Hematopoietic multipotent progenitor cell treated with erythropoietin and hydrocortisone succinate and interleukin-3 and kit ligand, for 17 days (in vitro differentiated cells): ENCODE measurements at places on chromosomes 16 and 17.

DNA sequence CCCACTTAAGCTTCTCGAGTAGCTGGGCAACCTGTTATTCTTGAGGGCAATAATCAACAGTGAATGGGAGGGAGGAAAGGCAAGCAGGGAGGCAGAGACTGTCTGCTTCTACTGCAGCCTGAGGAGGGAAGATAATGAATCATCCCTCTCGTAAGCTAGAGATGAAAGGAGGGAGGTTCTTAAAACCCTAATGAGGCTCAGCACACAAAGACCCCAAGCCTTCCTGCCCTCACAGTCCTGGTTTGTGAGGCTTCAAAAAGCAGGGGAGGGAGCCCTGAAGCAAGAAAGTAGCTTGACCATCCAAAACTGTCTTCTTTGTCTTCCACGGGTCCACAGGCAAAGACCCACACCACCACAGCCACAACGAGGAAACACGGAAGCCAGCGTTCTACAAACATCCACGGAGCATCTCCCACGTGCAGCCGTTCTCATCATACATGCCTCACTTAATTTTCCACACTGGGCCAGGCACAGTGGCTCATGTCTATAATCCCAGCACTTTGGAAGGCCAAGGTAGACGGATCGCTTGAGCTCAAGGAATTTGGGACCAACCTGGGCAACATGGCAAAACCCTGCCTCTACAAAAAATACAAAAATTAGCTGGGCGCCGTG, 1.8 kb downstream of the PIK3R5 start:
- DNase-seq, result no peak

DNA sequence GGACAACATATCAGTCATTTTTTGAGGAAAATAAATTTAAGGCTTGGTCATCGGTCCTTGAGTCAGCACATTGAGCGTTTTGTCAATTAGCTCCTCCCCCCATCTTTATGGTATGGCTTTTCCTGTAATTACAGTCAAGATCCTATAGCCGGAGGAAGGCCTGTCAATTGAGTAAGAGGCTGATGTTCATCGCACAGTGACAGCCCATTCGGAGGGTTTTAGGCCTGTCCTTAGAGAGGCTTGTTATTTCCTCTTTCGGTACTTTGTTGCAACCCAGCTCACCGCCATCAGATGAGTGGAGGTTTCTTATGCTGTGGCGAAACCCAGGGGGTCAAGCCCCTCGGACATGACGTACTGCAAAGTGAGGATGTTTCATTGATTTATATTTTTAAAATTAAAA, 395.2 kb downstream of the WWOX start:
- DNase-seq, result no peak

DNA sequence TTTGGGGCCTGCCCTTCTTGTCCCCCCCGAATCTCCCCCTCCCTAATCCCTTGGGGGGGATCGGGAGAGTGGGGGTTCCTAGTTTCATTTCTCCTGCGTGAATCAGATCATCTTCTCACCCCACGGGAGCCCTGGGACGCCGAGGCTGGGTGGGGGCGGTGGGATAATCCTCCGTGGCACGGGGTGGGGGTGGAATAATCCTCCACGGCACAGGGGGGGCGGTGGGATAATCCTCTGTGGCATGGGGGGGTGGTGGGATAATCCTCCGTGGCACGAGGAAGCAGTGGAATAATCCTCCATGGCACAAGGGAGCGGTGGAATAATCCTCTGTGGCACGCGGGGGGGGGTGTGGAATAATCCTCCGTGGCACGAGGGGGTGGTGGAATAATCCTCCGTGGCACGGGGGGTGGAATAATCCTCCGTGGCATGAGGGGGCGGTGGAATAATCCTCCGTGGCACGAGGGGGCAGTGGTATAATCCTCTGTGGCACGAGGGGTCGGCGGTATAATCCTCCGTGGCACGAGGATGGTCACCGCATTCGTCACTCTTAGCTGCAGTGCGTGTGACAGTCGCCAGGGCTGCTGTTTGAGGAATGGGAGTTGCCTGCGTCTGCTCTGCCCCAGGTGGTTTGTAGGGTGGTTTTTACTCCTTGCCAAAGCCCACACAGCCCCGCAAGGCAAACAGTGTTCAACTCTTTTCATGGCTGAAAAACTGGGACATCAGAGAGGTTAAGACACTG, 156.9 kb downstream of the LAT start:
- no peak for DNase-seq

- DNase-seq, result no peak
These were observed 433.3 kb downstream of the CA10 start for GRCh38 chr17:51725185-51725584.

GRCh38 chr16:85357924-85358505, 245.7 kb upstream of the CIBAR2 start:
- no peak for DNase-seq

GRCh38 chr16:69482410-69482991, 58.1 kb downstream of the CYB5B start:
- DNase-seq, result no peak

GRCh38 chr16:54233615-54234014, 53.0 kb downstream of the IRX3 start:
- DNase-seq, result no peak

GRCh38 chr17:45270828-45271418, 9.0 kb upstream of the SPATA32 start:
- DNase-seq, result no peak

GRCh38 chr17:79789943-79790804, 6.7 kb downstream of the CBX8 start:
- DNase-seq, result no peak

DNA sequence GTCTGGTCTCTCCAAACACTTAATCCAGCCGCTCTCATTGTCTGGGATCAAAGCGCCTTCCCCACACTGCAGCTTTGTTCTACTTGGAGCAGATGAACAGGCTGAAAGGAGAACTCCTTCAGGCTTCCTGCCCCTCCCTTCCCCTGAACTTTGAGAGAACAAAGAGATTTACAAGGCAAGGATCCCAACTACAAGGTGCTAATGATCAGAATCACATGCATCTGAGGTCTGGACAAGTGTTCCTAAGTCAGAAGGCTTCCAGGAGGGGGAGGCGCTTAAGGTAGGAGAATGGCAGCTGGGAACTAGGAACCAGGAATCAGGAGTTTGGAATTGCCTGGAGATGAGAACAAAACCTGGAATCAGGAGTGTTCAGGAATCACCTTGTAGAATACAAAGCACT, 606.3 kb upstream of the CDH11 start:
- DNase-seq, result no peak

DNA sequence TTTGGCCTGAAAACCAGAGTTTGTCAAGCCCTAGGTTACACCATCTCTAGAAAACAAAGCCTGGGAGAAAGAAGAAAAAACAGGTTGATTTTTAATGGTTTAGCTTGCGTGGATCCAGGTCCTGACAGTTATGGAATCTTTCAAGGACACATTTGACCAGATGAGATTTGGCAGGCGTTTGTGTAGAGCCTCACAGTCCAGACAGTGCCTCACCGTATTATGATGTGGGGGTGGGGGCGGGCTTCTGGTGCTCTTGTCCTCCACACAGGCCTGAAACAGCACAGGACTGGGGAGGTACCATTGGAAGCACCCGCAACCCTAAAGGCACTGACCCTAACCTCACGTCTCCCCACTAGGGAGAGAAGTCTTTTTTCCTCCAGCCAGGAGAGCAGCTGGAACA, 19.6 kb downstream of the MVP start:
- no peak for DNase-seq

DNA sequence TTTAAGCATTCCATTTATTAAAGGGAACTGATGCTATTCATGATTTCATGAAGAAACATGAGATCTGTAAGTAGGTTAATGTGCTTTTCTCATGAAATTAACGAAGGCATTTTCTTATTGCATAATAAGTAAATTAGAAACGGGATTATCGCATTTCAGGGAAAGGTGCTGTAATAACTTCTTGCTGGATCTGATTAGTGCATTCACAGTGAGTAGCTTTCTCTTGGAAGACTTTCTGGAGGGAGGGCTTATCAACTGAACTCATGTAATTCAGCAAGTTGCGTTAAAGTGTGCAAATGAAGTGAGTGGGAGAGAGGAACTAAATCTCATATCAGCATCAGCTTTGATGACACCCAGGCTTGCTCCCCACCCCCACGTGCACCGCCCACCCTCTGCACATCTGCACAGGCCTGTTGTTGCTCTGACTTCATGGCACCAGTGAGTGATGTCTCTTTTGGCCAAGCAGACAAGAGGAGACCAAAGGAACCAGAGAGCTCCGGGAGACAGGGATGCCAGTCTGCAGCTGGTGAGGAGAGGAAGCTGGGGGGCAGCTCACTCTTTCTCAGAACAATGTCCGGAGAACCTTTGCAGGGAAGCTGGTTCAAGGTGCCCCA, 26.3 kb upstream of the GAS7 start:
- no peak for DNase-seq

- no peak for DNase-seq
These were observed 9.5 kb downstream of the TAX1BP3 start for GRCh38 chr17:3658784-3659449.

DNA sequence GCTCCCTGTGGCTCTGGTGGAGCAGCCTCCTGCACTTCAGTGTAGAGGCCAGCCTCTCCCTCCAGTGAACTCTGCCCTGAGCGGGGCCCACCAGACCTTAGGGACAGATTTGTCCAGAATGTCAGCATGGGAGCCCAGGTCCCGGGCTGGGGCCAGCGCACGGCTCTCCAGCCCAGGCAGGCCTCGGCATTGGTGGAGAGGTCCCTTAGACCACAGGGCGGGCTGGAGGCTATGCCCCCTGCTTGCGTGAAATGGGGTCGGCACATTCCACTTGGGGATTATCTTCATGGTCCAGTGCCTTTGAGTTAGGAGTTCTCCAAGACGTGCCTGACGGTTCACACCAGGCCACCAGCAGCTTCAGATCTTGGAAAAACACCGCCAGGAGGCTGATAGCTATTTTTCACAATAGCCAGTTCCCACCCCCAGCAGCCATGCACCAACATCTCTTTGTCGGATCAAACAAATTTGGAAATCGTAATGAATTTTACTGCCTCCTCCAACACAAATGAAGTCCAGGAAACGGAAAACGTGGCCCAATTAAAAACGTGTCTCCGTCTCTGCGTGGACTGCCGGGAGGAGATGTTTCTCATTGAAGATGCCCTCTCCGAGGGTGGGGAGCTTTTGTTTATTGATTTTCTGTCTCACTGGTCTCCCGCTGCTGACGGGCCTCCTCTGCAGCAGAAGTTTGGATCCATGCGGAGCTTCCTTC, 110.0 kb upstream of the CIBAR2 start:
- DNase-seq, result no peak

DNA sequence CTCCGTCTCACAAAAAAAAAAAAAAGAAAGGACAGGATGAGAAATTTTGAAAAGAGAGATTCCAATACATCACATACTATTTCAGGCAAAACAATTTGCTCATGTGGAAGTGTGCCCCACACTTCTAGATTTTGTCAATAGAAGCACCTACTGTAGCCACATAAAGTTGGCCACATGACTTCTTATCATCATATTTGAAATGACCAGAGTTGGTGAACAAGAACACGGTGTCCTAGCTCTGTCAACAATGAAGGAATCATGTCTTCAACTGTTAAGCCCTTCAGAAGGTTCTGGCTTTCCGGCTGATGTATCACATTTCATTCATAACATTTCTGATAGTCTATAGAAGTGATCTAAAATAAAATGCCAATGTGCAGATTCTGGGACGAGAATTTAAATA, 534.5 kb downstream of the TMEM114 start:
- DNase-seq, result no peak

DNA sequence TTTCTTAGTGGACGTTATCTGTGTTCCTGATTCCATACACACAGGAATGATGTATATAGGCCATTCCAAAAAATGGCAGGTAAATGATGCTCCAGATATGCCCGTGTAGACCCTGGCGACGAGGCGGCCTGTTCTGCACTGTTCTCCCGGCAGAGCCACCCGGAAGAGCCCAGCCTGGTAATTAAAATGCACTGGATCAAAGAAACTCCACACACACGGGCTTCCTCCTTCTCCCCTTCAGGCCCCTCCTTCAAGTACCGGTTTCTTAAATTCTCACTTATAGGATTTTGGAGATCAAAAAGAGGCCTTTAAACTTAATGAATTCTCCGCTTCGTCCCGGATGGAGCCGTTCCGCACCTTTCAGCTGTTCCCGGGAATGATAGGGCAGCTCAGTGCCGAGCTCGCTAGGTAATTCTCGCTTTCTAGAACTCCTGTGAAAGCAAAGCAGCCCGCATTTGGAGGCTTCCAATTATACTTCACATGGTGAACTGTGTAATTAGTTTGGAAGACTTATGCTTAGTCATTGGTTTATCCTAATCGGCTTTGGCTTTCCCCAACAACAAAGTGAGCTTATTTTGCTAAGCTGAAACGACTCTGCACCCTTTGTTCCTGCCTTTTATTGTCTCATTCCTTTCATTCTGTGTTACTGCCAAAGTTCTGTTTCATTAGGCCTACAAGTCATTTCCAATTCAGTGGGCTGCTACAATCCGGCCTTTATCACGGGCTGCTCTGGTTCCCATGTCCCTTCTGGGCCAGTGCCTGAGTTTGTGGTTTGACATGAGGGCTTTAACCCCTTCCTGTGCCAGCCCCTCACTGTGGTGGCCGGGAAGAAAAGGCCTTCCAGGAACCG, 150.0 kb downstream of the MSI2 start:
- no peak for DNase-seq

- DNase-seq, result peak; percentile 35
These were observed 140.6 kb downstream of the PARN start for GRCh38 chr16:14489460-14489859.

DNA sequence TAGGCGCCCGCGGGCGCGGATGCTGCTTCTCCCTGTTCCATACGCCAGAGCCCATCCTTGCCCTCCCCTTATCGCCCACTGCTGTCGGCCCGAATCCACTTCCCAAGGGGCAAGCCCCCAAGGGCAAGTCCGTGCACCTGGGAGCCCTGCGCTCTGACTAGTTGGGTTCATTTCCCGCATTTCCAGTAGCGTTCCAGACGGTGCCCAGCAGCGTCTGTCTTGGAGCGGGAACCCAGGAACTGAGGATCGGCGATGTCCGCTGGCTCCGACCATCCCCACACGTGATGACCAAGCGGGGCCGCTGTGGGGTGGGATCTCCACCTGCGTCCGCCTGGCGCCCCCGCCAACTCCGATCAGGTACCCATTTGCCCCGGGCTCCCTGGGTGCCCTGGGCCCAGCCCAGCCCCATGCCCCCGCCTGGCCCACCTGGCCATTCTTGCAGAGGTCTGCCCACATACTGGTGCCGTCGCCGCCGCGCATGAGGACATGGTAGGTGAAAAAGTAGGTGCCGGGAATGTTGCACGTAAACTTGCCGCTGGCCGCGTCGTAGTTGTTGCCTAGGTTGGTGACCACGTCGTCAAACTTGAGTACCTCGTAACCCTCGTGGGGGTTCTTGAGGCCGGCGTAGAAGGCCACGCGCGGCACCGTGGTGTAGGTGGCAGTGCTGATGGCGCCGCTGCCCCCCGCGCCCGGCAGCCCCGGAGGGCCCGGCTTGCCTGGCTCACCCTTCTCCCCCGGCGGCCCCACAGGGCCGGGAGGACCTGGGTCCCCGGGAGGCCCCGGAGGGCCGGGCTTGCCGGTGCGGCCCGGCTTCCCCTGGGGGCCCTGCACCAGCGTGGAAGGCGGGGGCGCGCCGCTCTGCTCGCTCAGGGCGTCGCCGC, 837 bp downstream of the C1QL1 start:
- no peak for DNase-seq

GRCh38 chr16:28166394-28167208, 45.2 kb downstream of the XPO6 start:
- no peak for DNase-seq
